ENCODE measurements at places on chromosomes 2 and 18.

DNA sequence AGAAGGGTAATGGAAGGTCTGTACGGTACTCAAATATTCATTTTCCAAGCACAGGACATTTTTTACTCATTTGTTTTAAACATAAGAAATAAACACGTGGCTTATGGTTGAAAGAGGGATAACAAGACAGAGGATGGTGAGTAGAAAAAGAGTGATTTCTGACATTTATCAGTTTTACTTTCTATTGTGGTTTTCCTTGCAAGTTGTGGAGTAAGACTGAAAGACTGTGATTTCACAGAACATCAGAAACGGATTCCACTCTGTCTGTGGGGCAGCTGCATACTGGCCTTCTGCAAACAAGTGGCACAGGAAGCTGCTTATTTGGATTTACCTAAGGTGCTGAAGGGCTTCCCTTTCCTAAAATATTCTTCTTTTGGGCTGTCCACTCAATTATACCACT lies 122.2 kb upstream of the ITGB6 start:
- no peak for DNase-seq

DNA sequence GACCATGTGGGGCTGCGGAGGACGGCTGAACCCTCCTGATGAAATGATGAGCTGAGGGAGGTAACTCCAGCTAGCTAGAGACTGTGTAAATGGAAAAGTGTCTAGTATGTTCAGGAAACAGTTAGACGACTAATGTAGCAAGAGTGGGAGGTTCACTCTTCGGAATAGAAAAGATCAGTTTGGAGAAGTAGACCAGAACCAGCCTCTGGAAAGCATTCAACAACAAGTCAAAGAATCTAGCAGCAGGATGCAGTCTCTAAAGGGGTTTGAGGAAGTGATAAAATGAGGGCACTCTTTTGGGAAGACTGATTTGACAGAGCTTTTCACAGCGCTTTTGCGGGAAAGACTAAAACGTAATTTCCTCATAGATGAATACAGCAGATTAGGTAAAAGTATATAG lies 79.6 kb downstream of the GAREM1 start:
- DNase-seq = no peak

- no peak for DNase-seq
Observed at GRCh38 chr2:29687121-29687520, 234.3 kb downstream of the ALK start.

DNA sequence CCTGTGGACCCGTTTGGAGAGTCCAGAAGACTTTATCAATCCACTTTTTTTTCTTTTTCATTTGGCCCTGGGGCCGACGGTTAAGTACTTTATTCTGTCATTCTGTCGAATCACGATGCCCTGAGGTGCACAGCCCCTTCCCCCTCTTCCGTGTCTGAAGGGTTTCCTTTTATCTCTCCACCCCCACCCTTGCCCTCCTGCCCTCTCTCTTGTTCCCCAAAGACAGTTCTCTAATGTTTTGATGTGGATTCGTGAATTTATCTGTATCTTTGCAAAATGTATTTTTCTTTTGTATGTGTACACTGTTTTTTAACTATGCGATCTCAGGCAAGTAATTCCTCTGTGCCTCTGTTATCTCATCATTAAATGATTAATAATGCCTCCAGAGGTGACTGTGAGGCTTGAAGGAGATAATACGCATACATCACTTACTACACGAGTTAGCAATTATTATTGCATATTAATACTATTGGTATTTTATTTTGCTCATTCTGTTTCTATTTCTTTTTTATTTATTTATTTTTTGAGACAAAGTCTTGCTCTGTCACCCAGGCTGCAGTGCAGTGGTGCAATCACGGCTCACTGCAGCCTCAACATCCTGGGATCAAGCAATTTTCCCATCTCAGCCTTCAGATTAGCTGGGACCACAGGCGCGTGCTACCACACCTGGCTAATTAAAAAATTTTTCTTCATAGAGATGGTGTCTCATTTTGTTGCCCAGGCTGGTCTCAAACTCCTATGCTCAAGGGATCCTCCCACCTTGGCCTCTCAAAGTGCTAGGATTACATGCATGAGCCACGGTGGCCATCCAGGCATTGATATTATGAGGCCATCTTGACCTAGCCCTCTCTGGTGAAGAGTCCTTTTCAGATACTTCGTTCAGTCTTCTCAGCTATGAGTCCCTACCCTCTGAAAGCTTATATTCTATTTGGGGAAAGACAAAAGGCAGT lies 1.4 kb upstream of the CASP8 start:
- no peak for DNase-seq

GRCh38 chr18:74496508-74497323 lies 553 bp downstream of the CNDP2 start:
- peak; percentile 51 for DNase-seq

DNA sequence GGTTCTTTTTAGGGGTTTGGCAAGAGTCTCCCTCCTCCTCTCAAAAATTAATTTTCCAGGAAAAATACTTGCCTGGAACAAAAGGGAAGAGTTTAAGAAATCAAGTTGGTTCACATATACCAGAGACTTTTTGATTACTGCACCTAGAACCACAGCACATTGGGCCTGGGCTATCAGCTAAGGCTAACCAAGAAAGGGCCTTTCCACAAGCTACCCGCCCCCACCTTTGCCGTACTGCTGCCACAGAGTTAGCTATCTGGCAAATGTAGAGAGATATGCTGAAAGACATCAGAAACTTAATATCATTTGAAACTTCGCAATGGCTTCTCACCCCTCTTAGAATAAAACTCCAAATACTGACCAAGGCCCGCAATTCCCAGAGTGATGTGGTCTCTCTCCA lies 76.9 kb downstream of the AAK1 start:
- no peak for DNase-seq

- DNase-seq = no peak
Observed at GRCh38 chr2:242035858-242036652, 166.5 kb downstream of the RTP5 start.

DNA sequence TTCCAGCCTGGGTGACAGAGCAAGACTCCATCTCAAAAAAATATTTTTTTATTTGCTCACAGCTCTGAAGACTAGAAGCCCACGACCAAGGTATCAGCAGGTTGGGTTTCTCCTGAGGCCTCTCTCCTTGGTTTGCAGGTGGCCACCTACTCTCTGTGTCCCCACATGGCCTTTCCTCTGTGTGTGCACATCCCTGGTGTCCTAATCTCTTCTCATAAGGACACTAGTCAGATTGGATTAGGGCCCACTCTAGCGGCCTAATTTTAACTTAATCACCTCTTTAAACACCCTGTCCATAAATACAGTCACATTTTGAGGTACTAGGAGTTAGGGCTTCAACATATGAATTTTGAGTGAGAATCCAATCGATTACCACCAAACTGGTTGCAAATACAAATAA lies 2.0 kb upstream of the RAB3GAP1 start:
- DNase-seq = no peak

GRCh38 chr18:27240383-27240782 lies 55.3 kb upstream of the CHST9 start:
- DNase-seq = no peak

GRCh38 chr2:169363560-169364150 lies 1.3 kb upstream of the LRP2 start:
- DNase-seq = peak; percentile 11

DNA sequence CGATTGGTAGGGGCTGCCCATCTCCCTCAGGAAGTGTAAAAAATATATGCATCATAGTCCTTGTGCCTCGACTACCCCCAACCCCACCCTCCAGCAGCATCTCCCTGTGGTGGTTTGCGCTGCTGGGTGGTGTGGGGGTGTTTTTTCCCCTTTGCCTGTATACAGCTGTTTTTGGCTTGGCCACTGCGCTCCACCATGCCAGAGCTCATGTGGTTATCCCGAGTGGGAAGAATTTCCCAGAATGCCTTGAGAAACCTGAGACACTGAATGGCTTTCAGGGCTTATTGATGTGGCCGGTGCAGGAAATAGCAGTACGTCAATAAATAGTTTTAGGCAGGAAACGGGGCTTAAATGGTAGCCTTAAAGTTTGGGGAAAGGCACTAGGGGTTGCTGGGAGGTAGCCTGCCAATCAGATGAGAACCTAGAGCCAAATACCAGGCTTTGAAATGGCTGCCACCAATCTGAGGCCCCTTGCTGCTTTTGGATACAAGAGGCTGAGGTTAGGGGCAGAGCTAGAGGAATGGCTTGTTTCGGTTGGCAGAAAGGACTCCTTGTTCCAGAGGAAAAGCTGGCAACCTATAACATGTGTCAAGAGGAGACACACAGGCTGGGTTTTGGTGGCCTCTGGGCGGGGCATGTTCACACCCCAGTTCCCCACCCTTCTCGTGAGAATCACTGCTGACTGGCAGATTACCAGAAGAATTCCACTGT lies 144.1 kb downstream of the SMAD7 start:
- DNase-seq = no peak

DNA sequence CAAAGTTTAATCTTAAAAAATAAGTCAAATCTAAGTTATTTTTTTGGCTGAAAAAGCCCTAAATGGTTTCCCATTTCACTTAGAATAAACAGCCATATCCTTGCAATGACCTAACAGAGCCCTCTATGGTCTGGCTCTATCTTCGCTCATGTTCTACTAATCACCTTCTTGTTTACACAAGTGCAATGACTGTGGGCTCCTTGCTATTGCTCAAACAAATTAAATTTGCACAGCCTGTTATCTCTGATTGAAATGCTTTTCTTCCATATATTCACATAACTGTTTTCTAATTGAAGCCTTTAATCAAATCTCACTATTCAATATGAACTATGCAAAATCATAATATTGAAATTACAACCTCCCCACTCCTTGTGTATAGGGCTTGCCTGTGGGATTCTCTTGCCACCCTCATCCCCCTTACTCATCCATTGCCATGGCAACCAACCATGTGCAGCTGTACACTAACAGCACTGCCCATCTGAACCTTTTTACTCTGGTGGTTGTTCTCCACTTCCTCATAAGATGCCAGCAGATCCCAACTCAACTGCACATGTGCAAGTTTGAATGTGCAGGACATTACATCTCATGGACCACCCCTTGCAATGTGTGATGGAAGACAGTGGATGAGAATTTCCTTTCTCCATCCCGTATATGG lies 1083.2 kb downstream of the SOCS6 start:
- no peak for DNase-seq

- DNase-seq = no peak
Observed at GRCh38 chr2:86243950-86244733, 44.9 kb downstream of the MRPL35 start.

GRCh38 chr2:118449401-118449800 lies 361.1 kb downstream of the INSIG2 start:
- no peak for DNase-seq

DNA sequence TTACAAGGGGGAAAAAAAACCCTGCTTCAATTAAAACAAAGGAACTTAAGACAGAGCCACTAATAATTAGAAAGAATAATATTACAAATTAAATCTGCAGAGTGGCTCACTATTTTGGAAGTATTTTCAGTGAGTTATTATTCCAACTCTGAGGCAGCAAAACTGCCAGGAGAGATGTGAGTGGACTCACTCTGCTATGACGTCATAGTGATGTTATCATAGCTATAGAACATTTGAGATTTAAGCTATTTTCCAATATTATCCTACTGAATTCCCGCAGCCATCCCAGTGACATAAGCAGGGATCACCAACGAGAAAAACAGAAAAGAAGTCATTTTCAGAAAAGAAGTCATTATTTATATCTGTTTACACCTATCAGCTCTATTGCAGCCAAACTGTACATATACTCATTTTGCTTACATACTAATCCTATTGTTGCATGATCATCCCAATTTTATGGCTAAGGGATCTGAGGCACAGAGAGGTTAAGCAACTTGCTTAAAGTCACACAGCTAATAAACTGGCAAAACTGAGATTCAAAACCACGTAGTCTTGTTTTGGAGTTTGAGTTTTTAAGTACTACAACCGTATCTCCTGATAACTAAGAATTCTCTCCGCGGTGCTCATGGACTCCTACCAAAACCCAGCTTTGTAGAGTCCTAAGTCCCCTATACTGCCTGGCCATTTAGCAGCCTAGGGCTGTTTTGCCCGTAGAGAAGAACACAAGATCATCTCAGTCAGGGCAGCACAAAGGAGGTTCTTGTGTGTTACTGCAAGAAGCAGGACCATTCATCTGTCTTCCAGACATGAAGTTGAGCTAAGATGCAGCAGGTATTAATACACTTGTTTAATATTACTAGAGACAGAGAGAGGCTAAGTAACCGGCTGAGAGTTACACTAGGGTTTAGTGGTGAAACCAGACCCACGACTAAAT lies 299.8 kb downstream of the TCF4 start:
- DNase-seq = peak; percentile 17

GRCh38 chr2:1137913-1138391 lies 187.3 kb downstream of the SNTG2 start:
- DNase-seq = no peak

DNA sequence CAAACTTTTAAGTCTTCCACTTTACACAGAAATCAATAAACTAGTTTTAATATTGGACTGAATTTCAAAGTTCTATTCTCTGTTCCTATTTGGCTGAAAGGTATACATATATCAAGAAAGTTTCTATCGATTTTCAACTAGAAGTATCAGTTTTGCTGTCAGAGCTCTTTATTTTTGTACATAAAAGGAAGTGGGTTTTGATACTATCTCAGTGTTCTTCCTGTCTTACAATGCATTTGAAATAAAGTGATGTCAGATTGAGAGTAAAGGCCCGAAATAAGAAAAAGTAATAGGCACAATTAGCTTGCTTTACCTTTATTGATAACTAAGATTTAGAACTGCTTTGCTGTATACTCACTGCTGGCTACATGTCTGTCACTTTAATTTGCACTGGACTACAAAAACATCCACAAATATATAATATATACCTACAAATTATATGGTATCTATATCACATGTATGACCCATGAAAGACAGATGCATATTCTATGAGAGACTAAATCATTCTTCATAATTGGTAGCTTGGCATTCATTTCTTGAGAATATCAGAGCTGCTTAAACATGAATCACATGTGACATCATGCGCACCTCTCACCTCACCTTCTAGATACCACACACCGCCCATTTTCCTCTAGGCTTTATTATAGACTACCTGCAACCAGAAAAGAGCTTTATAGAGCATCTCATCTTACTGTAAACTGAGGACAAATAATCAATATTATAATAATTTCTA lies 83.6 kb downstream of the ASXL2 start:
- DNase-seq = peak; percentile 8

DNA sequence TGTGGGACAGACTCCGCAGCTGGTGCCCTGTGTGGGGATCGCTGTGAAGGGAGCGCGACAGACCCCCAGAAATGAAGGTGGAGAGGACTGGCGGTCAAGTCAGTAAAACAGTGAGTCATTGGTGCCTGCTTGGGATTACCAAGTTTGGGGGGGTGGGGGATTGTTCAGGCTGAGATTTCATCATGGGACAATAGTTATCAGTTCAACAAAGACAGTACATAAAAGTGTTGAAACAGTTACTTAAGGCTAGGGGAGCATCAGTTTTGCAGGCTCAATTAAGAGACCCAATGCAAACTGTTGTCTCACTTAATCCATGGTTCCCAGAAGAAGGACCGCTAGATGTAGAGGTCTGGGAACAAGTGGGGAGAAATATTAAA lies 42.4 kb upstream of the PDK1 start:
- no peak for DNase-seq

Data from fibroblast of pulmonary artery (primary cell).